ENCODE measurements at places on chromosomes 4 and X. TPM values are rescaled to one million over a fixed set of nuclear protein-coding genes. Genes with fewer than 3 reads are reported as not detected.

GRCh38 chr4:150173432-150173861 lies 95.2 kb downstream of the DCLK2 start:
- no peak for ATAC-seq

DNA sequence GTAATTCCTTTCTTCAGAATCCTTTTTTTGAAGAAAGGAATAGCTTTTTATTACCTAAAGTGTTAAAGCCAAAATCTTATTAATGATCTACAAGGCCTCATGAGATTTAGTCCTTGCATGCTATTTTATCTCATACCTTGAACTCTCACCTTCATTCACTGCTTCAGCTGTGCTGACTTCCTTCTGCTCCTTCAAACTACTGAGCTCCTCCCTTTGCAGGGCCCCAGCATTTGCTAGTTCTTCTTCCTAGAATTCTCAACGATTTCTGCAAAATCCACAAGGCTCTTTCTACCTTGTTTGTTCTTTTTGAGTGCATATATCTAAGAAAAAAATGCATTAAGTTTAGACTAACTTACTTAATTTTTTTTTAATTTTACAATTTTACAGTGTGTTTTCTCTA lies 619.5 kb downstream of the EPHA5 start:
- no peak for ATAC-seq

DNA sequence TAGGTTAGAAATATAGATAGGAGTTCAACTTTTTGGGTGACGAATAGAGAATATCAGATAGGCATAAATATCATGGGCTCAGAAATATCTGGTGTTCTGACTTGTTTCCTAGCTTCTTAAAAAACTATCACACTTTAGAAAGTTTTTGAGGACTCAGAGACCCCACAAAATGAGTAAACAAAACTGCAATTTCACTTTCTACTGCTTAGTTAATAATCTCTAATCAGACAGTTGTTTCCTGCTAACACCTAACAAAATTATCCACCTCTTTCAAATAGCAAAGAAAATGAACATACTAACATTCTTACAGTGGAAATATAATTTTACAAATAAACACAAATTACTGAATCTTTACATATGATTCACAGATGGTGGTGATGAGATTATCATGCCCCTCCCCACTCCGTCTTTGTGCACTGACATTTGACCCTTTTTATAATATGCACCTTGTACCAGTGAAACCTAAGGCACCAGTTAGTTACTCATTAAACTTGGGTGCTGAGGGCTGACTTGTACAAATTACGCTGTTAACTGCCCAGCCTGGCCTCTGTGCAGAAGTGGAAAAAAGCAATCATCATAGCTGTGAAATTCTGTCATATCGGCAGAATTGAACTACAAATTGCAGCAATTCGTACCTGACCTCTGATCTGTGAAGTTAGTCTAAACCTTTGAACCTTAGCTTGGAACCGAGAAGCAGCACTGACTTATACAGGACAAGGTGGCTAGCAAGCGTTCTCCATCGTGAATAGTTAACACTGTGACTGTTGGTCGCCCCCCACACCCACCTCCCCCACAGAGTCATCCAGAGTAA lies 138.7 kb downstream of the CHRNA9 start:
- ATAC-seq = no peak

- no peak for ATAC-seq
These were observed 55.4 kb upstream of the SLC10A7 start for GRCh38 chr4:146577111-146577510.

Gene AWAT2
- not detected for total RNA-seq

GRCh38 chr4:123409334-123409733 lies 12.7 kb downstream of the SPRY1 start:
- no peak for ATAC-seq

DNA sequence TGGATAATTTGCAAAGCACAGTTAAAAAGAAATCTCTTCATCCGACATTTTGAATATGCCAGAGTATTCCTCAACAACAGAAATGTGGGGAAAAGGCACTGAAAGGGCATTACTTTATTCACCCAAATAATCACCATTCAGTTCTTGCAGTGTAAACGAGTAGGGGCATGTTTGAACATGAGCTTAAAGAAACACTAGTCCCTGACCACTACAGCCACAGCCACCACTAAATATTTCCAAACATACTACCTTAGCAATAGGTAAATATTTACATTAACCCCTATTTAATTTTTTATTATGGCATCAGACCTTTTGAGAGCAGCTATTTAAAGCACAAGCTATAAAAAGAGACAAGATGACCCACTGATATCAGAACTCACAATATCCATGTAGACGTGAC lies 27.6 kb downstream of the MCF2 start:
- ATAC-seq = no peak

DNA sequence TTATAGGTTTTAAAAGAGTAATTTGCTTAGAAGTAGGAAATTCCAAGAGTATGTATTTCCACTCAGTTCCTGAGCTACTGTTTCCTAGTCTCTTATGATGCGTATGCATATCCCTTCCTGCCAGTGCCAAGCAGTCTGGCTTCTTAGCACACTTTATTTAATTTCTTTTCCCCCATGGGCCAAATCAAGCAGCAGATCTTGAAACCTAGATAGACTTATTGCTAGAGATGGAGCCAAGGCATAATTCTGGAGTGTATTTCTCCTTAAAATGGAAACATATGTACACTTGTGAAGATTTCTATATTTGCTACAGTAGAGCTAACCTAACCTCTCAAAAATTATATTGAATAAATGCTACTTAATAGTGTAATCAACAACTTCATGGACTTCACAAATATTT lies 2337.6 kb downstream of the PCDH7 start:
- no peak for ATAC-seq

DNA sequence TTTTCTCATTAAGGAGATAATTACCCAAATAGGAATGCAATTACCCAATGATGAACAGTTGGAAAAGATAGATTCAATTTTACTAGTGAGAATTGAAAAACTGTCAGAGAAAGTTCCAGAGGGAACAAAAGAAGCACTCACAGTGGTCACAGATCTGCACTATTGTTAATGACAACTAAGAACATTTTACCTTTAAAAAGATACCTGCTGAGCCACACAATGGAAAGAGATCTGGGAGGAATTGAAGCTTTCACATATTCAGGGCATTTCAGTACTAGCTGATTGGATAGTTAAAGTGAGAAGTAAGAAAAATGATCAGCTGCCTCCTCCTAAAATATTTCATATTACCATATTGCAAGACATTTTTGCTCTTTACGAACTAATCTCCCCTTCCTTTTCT lies 1822.2 kb downstream of the STIM2 start:
- ATAC-seq = no peak

- ATAC-seq = no peak
These were observed 174.0 kb upstream of the IL15 start for GRCh38 chr4:141462361-141462760.

Gene WNK3
- total RNA-seq = 1.3 TPM

DNA sequence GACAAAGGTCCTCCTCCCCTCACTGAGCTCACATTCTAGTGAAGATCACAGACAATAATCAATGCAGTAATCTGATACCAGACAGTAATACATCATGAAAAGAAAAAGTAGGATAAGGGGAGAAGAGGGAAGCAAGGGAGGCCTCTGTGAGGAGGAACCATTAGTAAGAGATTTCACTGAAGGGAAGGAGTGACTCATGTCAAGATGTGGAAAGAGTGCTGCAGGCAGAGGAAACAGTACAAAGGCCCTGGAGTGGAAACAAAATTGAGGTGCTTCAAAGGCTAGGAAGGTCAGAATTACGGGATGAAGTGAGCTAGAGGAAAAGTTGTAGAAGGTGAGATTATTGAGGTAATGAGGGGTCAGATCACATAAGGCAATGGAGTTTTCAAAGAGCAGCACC lies 38.1 kb downstream of the LAMTOR3 start:
- peak; percentile 65 for ATAC-seq

DNA sequence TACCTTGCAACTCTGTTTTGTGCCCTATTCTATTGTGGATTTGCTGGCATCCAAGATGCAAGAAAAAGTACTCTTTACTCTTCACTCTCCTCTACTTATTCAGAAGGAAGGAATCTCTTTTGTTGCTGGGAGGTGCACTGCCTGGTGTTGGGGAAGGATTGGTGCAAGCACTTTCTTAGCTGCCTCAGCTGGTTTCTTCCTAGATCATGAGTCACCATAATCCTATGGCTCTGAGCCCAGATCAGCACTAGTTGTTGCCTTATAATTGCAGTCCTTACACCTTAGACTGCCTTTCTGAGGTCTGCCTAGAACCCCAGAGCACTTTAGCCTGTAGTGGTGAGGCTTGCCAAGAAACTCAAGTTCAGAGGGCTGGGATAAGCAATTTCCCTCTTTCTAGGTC lies 37.0 kb upstream of the CT83 start:
- ATAC-seq = no peak

DNA sequence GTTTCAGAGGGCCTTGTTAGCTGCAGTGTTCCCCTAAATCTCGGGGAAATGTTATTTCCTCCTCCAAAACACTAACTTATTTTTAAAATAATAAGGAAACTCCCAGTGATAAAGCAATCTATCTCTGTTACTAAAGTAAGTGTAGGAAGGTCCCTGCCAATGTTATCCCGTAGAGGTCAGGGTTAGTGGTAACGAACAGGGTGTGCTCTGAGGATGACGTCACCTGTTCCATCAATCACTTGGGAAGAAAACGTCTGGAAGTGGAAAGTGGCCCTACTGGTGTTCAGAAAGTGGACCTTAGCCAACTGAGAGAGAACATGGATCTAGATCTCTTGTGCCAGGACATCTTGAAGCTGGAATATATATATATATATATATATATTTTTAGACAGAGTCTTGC lies 249.5 kb downstream of the BCOR start:
- no peak for ATAC-seq

Gene CENPVL1
- not detected for total RNA-seq

DNA sequence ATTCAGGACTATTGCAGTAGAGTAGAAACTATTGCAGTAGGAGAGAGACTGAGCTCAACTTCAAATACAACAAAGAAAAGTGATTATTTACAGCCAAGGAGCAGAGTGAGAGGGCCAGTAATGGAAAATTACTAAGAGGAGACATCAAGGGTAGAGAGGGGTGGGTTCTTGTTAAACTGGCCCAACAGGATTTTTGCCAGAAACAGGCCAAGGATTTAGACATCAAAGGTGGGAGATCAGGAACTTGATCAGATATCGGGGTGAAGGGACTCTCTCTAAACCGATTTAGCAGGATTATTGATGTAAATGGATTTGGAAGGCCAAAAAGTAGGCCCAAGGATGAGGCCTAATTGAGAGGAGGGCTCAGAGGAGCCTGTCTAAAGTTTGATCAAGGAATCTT lies 64.8 kb downstream of the IRS4 start:
- no peak for ATAC-seq

GRCh38 chrX:39504850-39505259 lies 592.9 kb downstream of the BCOR start:
- no peak for ATAC-seq

Gene EVC2
- 6.2 TPM for total RNA-seq

Gene PITX2
- total RNA-seq = not detected

Gene CNGA2
- total RNA-seq = not detected

DNA sequence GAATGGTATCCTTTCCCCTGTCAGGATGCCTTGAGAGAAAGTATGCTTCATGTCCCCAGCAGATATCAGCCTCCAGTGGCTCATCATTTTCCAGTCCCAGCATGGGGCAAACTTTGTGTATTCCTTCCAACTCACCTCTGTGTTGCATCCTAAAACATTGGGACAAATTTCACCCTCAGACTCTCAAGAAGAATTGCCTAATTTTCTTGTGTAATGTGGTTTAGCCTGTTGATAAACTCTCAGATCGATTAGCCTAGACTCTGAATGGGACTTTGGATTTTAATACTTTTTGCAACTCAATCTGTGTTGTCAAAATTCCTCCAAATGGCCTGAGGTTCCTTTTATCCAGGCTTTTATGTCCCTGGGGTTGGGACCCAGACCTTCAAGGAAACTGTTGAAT lies 805.3 kb downstream of the C4orf33 start:
- no peak for ATAC-seq

- ATAC-seq = peak; percentile 3
These were observed 555 bp upstream of the ELMOD2 start for GRCh38 chr4:140523370-140523856.

Gene CCDC149
- not detected for total RNA-seq

DNA sequence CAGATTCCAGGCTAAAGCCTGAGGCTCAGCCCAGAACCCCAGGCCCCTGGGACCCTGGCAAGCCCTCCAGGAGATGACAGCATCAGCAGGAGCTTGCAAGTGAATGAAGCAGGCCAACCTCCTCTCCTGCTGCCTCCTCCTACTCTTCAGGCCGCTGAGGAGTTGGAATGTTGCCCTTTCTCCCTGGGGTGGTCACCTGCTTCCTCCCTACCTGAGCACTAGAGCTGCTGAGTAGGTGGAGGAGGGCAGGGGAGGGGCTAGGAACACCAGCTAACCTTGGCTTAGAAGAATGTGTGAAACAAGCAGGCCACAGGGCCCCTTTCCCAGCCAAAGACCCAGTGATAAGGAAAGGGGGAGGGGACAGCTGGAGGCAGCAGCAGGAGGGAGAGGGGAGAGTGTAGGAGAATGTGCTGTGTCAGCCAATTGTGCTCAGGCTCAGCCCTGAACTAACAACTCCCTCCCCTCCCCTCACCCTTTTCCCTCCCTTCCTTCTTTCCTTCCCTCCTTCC lies 58.0 kb downstream of the PJA1 start:
- ATAC-seq = no peak

GRCh38 chr4:168484626-168485025 lies 4.3 kb upstream of the DDX60L start:
- ATAC-seq = no peak

DNA sequence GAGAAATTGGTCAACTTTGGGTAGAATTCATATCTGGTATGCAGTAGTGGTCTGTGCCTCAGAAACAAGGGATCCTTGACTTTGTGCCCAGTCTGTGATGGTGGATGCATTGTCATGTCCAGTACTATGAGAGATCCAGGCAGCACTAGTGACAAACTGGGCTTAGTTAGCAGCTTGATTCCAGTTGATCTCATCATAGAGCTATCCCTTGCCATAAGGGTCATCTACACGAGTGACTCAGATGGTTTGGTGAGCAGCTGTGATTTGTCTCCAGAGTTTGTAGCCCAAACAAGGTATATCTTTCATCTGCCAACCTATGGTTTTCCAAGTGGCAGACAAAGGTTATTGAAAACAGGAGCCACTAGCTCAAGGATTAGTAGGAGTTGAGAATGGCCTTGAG lies 298.8 kb downstream of the GBA3 start:
- ATAC-seq = no peak

- no peak for ATAC-seq
These were observed 1573.6 kb downstream of the TECRL start for GRCh38 chr4:62835631-62836030.

Data from activated T-helper 17 cell treated with anti-CD3 and anti-CD28 coated beads, Interleukin-2, amount 50 U/mL, for 72 hours (primary cell).